Uterus (tissue), 4 donors: ENCODE measurements at places on chromosomes 6 and 20. TPM values are rescaled to one million over a fixed set of nuclear protein-coding genes. Genes with fewer than 3 reads are reported as not detected.

Gene SIRPB1
- not detected for total RNA-seq

GRCh38 chr6:142735204-142735603 is 209.8 kb downstream of the HIVEP2 start:
- no peaks in the 10 kb centered on the region for H3K36me3 ChIP-seq
- no peaks in the 10 kb centered on the region for H3K4me1 ChIP-seq
- H3K27me3 ChIP-seq, result no peaks in the 10 kb centered on the region
- H3K4me3 ChIP-seq, result no peak overlapping the region

- DNase-seq, result no peak
- no peaks in the 10 kb centered on the region for H3K4me1 ChIP-seq
- H3K36me3 ChIP-seq, result no peaks in the 10 kb centered on the region
- no peak overlapping the region for H3K27ac ChIP-seq
Observed at GRCh38 chr6:146595972-146596731, 2.6 kb upstream of the ADGB start.

GRCh38 chr6:127471379-127472255 is 12.4 kb upstream of the KIAA0408 start:
- no peak overlapping the region for H3K27ac ChIP-seq
- no peak for DNase-seq
- H3K36me3 ChIP-seq, result no peaks in the 10 kb centered on the region
- H3K4me1 ChIP-seq, result no peaks in the 10 kb centered on the region
- H3K4me3 ChIP-seq, result no peak overlapping the region
- no peaks in the 10 kb centered on the region for H3K27me3 ChIP-seq

DNA sequence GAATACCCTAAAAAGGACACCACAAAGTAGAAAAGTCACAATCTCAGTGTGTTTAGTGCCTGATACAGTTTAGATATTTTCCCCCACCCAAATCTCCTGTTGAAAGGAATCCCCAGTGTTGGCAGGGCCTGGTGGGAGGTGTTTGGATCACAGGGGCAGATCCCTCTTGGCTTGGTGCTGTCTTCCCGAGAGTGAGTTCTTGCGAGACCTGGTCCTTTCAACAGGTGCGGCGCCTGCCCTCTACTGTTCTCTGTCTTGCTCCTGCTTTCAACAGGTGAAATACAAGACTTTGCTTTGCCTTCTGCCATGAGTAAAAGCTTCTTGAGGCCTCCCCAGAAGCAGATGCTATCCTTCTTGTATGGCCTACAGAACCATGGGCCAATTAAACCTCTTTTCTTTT is 534.3 kb upstream of the NRSN1 start:
- H3K27me3 ChIP-seq, result no peaks in the 10 kb centered on the region
- H3K4me3 ChIP-seq, result no peak overlapping the region
- DNase-seq, result no peak
- H3K36me3 ChIP-seq, result no peaks in the 10 kb centered on the region
